Large intestine (tissue), 12 donors: ENCODE measurements at places on chromosomes 6 and 20.

- DNase-seq = no peak
Observed at GRCh38 chr6:22320750-22321149, 23.9 kb upstream of the PRL start.

GRCh38 chr20:48455651-48456365, 372.0 kb downstream of the PREX1 start:
- DNase-seq = no peak

DNA sequence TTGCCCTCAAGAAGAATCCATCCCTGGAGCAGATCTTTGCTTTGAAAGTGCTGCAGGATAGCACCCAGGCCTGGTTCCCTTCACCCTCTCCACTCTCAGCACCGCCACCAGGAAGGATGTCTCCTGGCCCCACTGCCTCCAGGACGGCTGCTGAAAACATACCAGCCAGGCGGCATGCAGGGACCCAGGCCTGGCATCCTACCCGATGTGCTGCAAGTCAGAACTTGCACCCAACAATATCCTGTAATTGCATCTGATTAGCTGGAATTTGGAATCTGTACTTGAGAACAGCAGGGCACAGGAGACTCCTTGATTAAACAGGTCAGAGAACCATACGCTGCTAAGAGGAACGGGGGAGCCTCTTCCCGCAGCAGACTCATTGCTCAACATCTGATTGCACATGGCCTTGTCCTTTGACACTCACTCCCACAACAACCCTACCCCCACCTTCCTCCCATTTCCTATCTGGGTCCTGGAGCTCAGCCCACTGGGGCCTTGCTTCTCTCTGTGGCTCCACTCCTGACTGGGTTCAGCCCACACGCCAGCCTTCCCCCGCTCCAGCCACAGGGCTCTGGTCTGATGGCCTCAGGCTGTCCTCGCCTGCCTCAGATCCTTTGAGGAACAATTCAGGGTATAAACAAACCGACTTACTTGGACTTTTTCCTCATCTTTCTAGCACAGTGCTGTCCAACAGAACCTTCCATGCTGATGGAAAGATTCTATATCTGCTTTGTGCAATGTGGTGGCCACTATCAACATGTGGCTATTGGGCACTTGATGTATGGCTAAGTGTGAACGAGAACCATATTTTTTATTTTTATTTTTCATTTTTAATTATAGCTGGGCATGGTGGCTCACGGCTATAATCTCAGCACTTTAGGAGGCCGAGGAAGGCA, 78.0 kb downstream of the FGD2 start:
- DNase-seq = peak; percentile 97

GRCh38 chr20:20875716-20876115, 163.3 kb upstream of the RALGAPA2 start:
- no peak for DNase-seq

DNA sequence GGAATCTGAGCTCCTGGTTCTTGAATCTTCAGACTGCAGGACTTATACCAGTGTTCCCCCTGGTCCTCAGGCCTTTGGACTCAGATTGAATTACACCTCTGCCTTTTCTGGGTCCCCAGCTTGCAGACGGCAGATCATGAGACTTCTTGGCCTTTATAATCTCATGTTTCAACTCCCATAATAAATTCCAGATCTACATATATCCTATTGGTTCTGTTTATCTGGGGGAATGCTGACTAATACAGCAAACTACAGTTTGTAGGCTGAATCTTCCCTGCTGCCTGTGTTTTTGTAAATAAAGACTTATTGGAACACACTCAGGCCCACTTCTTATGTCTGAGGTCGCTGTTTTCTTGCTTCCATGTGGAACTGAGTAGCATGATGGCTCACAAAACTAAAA, 184.7 kb downstream of the HDGFL1 start:
- peak; percentile 67 for DNase-seq

DNA sequence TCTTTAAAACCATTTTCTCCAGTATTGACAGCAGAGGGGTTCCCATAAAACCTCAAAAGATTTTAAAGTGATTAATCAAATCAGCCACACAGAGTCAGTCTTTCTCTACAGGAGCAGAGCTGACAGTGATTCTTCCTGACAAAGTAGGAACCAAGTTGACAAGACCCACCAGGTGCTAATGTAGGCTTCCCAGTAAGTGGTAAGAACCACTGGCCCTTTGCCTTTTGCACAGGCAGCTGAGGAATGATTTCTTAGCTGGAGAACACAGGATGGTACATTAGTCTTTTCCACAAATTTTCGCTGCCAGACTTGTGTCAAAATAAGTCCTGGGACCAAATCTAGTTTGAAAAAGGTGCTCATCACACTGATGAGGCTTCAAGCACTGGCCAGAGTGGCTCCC, 95.8 kb downstream of the ARMC2 start:
- no peak for DNase-seq

GRCh38 chr6:26576929-26577719, 19.6 kb upstream of the ABT1 start:
- DNase-seq = peak; percentile 41

DNA sequence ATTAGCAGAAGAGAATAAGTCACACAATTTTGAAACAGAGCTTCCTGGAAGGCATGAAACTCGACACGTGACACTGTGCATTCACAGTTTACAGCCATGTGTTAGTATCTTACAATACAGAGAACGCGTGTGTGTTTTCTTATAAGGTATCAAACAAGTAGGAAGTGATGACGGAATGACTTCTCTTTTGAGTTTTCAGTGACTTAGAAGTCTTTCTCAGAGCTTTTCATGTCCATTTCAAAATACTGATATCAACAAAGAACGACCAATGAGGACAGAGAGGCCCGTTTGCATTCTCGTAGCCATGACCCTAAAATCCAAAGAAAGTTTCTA, 36.6 kb upstream of the DUSP22 start:
- DNase-seq = no peak

DNA sequence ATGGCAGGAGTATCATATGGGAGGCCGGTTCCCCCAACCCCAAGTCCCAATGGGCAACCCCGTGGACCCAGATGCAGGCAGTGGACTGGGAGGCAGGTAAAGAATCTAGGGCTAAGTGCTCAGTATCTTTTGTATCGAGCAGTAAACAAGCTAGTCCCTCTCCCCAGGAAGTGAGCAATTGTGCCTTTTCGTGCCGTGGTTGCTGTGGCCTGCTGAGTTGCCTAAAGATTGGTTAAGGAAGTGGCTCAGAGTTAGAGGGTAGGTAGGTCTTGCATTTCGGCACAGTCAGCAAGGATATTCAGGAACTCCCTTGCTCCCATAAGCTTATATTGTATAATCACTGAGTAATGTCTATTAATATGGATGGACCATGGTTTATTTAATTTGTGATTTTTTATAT, 1.3 kb upstream of the DNAH8 start:
- no peak for DNase-seq

- DNase-seq = peak; percentile 85
Observed at GRCh38 chr6:43436577-43437282, 9.4 kb downstream of the ABCC10 start.

DNA sequence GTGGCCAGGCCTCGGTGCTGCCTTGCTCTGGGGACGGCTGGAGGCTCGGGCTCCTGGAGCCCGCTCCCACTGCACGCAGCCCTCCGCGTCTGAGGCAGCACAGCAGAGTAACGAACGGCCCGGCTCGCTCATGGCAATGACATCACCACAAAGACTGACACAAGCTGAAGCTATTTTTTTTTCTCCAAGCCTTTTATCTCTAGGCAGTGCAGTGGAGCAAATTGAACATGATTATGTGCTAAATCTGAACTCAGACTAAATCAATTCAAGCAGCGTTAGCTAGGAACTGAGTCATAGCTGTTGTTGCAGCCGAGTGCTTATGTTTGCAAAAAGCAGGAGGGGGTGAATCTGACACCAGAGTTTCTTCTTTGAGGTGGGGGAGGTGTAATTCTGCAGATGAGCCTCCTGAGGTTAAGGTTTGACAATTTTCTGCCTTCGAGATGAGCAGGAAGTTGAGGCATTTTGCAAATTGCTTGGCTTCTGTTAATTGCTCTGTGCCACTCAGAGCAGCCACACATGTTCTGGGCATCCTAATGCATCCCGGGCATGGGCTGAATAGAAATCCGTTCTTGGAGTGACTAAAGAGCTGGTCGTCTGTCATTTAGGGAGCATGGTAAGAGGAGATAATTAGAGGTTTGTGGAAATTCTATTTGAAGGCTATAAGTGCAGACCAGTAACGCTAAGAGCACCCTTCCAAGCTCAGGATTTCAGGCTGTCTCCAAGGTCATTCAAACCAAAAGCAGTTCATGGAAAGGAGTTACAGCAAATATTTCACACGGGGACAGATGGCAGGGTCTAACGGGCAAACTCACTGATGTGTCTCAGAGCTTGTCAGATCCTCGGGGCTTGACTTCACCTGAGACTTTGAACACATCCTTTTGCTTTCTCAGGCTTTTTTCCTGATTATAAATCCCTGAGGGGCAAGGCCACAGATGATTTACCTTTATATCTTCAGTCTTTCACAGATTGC, 155.1 kb upstream of the ENPP5 start:
- DNase-seq = no peak

GRCh38 chr6:21143645-21144044, 449.9 kb upstream of the SOX4 start:
- DNase-seq = no peak

DNA sequence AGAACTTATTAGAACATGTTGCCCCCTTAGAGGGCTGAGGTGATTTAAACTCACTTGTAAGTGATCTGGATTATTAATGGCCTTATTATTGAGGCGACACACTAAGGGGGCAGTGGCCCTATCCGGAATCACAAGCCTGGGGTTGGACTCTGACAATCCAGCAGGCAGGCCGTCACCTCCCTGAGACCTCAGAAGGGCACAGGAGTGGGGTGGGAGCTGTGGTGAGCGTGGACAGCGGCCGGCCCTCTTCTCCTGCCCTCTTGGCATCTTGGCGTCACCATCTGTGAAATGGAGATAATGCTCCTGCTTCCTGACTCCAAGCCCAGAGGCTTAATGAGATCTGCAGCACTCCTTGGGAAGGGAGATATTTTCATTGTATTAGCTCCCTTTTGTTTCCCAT, 15.6 kb upstream of the UQCC2 start:
- DNase-seq = no peak

- no peak for DNase-seq
Observed at GRCh38 chr6:122501475-122501874, 29.9 kb upstream of the SERINC1 start.

DNA sequence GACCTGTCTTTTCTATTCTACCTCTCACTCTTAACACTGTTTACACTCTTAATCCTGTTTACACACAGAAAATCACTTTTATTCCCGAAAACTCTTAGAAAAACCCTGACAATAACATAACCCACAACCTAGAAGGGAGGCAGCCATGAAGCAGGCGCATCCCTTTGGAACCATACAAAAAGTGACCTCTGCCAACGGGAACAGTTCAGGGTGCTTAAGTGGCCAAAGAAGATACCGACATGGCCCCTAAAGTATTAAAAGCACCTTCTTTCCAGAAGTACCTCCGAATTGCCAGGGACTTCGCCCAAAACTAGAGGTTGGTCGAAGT, 490 bp downstream of the MMUT start:
- no peak for DNase-seq

GRCh38 chr6:140108167-140108566, 733.7 kb upstream of the CITED2 start:
- DNase-seq = no peak

- DNase-seq = no peak
Observed at GRCh38 chr6:49001856-49002541, 461.1 kb downstream of the MMUT start.

- DNase-seq = no peak
Observed at GRCh38 chr20:2295286-2295685, 515 bp upstream of the TGM3 start.

DNA sequence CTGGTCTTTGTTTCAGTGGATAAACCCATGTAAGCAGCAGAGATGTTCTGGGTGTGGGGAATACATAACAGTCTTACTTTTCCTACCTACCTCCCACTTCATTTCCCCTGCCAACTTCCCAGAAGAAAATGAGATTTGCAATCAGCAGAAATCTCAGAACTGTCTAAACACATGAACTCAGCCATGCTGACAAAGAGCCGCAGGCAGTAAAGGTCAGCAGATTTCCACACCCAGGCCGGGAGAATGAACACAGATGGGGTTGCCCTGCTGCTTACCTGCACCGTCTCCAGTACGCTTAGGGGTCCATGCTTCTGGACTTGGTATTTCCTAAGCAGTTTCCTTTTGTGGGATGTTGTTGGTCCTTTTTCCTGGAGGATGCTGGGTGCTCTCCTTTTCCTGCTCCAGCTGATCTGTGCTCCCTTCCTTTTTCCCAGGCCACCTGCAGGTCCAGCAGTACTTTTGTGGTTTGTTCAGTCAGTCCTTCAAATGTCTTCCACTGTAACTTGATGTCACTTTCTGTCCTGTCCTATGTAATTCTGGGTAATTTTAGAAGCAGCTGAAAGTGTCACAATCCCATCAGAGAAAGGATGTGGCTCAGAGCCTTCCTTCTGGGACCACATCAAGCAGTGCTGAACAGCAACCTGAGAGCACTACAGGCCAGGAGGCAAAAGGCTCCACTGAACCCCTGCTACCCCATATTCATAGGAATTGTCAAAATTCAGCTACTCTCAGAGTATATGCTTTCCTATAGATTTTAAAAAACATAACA, 129.0 kb downstream of the CEP57L1 start:
- no peak for DNase-seq

- DNase-seq = no peak
Observed at GRCh38 chr6:98825600-98826230, 8.7 kb upstream of the POU3F2 start.

- peak; percentile 24 for DNase-seq
Observed at GRCh38 chr6:14601490-14601889, 483.9 kb downstream of the CD83 start.

- DNase-seq = no peak
Observed at GRCh38 chr6:98904096-98904495, 43.6 kb downstream of the FBXL4 start.

- no peak for DNase-seq
Observed at GRCh38 chr6:93848031-93848742, 428.8 kb upstream of the EPHA7 start.

DNA sequence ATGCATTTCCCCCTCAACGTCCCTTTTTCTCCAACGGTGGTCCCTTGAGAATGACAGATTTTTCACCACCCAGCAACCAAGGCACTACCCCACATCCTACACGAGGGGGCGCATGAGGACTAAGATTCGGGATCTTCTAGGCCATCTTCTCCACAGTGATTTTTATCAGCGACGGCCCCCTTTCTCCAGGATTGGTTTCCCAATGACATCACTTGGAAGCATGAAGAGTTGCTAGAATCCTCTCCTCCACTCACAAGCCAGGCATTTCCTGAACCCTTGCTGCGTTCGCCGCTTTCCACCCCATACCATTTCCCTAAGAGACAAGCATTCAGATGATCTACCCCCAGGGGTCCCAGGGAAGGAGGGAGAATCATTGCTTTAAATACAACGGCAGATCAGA, 252.0 kb downstream of the HIVEP2 start:
- DNase-seq = peak; percentile 41

DNA sequence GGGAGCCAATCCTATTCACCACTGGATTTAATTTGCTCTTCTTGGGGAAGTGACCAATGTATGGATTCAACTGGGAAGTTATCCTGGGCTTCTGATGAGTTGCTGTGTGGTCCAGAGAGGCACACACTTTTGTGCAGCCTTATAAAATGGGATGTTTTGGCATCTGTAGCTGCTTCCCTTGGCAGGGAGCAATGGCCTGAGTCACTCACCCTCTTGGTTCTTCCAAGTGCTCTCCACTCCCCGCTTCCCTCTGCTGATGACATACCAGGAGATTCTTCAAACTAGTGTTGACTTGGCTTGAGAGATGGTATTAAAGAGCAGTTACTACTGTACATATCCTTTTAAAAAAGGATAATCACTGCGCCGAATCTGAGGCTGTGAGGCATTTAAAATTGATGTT, 105.8 kb downstream of the JARID2 start:
- DNase-seq = no peak

- DNase-seq = peak; percentile 80
Observed at GRCh38 chr20:64038565-64039292, 2.7 kb downstream of the C20orf204 start.
